ENCODE measurements at places on chromosomes 7 and 10. TPM values are rescaled to one million over a fixed set of nuclear protein-coding genes. Genes with fewer than 3 reads are reported as not detected.

DNA sequence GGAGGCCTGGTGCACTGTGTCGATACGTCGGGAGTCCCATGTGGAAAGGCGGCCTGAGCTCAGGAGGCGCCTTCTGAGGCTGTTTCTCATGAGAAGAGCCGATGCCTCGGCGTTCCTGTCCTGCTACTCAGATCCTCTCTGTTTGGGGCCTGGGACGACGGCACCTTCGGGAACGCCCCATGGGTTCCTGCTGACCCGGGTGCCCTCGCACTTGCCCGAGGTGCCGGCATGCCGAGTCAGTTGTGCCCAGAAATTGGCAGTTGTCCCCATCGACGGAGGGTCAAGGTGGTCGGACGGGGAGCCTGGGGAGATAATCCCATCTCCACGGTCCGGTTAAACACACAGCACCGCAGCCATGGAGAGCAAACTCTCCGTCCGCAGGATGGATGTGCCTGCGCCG lies 33.0 kb downstream of the NKX6-2 start:
- DNase-seq, result no peak

The CSGALNACT2 gene
- total RNA-seq, result 14.6 TPM

The PSD gene
- total RNA-seq, result 37.4 TPM

- DNase-seq, result no peak
Observed at GRCh38 chr7:104509874-104510273, 181.5 kb downstream of the LHFPL3 start.

DNA sequence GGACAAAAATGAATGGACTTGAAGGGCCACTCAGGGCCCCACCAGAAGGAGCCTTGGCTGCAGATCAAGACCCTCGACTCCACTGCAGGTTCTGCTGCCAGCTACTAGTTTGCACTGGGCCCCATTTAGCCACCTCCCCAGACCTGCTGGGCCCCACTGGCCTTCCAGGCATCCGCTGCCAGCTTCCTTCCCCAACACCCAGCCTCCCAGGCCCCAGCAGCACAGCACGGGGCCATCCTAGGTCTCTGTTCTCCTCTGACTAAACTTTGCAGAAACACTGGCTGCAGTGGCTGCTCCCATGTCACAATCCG lies 277.4 kb upstream of the KLF14 start:
- no peak for DNase-seq
